ENCODE measurements at places on chromosomes 7 and 10.

DNA sequence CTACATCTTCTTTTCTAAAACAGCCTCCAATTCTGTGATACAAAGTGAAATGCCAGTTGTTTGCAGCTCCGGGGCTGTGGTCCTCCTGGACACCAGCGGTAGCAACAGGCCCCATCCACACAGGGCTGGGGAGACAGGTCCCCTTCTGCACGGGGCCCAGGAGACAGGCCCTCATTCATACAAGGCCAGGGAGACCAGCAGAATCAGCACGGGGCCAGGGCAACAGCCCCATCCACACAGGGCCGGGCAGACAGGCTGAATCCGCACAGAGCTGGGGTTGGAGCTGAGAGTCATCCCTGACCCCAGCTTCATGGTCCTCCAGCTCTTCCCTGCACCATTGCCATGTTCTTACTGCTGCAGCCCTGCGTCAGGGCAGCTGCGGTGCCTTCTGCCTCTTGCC, 238.6 kb downstream of the MGMT start:
- DNase-seq = no peak
- peaks cover 1% of the 10 kb centered on the region for H3K36me3 ChIP-seq
- H3K27me3 ChIP-seq = peaks cover 2% of the 10 kb centered on the region
- no peak overlapping the region for H3K27ac ChIP-seq
- no peak overlapping the region for H3K4me3 ChIP-seq

DNA sequence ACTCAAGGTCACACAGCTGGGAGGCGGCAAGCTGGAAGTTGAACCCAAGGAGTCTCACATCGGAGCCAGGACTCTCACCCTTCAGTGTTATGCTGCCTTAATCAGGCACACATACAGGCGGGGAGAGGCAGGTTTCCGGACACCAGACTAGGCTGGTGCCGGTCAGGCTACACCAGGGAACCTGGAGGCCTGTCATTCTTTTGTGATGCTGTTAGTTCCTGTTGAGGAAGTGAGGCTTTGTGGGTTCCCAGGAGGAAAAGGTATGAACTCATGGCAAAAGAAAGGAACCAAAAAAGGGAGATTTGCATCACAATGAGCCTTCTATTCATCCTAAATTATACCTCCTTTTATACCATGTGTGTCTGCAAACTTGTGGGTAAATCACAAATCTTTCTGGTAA, 103.8 kb downstream of the TCF7L2 start:
- peaks cover 1% of the 10 kb centered on the region for H3K36me3 ChIP-seq
- H3K27ac ChIP-seq = peak overlapping the region; percentile 90
- no peak for DNase-seq
- H3K27me3 ChIP-seq = no peaks in the 10 kb centered on the region

- no peak overlapping the region for H3K4me3 ChIP-seq
- no peak for DNase-seq
- H3K27ac ChIP-seq = no peak overlapping the region
- H3K36me3 ChIP-seq = no peaks in the 10 kb centered on the region
Measured at GRCh38 chr7:91566402-91566732, 302.1 kb downstream of the FZD1 start.

GRCh38 chr7:2499719-2500430, 19.7 kb upstream of the LFNG start:
- no peak overlapping the region for H3K4me3 ChIP-seq
- H3K27ac ChIP-seq = no peak overlapping the region
- no peaks in the 10 kb centered on the region for H3K36me3 ChIP-seq
- H3K27me3 ChIP-seq = no peaks in the 10 kb centered on the region
- no peak for DNase-seq

DNA sequence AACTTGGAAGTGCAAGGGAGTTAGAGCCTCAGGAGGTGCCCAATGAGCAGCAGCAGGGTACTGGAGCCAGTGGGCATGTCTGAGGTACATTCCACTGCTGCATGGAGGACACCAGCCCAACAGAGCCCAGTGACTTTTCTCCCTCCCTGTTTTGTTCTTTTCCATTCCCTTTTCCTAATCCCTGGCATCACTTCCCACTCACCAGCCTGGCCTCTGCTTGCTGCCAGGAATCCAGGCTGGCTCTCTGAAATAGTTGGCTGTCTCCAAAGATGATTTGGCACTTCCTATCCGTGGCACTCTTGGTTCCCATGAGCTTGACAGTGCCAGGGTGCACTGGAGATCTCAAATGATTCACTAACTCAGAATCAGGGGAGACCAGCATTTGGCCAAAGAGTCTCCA, 97.7 kb upstream of the ZPBP start:
- no peaks in the 10 kb centered on the region for H3K36me3 ChIP-seq
- H3K4me1 ChIP-seq = no peaks in the 10 kb centered on the region
- DNase-seq = no peak
- H3K4me3 ChIP-seq = no peak overlapping the region
- H3K27me3 ChIP-seq = peaks cover 11% of the 10 kb centered on the region

- no peak overlapping the region for H3K27ac ChIP-seq
- no peak overlapping the region for H3K4me3 ChIP-seq
- DNase-seq = no peak
- no peaks in the 10 kb centered on the region for H3K4me1 ChIP-seq
- peaks cover 12% of the 10 kb centered on the region for H3K27me3 ChIP-seq
Measured at GRCh38 chr7:20021831-20022230, 195.4 kb downstream of the MACC1 start.

DNA sequence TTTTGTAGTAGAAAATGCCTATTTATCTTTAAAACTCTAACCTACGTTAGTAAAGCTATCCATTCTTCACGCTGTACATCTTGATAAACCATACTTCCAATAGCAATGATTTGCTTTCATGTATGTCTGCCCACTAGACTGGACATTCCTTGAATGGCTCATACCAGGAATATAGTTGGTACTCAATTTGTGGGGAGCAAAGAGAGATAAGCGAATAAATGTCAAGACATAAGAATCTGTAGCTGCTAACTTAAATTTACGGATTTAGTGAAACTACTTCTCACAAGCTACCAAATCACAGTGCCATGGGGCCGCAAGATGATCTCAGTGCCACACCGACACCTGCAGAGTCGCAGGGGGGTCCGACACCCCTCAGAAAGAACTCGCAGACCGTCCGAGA, 763 bp upstream of the RALA start:
- H3K27me3 ChIP-seq = no peaks in the 10 kb centered on the region
- H3K4me3 ChIP-seq = peak overlapping the region; percentile 83
- H3K27ac ChIP-seq = peak overlapping the region; percentile 98
- no peaks in the 10 kb centered on the region for H3K36me3 ChIP-seq

- peaks cover 32% of the 10 kb centered on the region for H3K4me1 ChIP-seq
- no peaks in the 10 kb centered on the region for H3K36me3 ChIP-seq
- H3K4me3 ChIP-seq = peak overlapping the region; percentile 72
- no peak for DNase-seq
- H3K27me3 ChIP-seq = peaks cover 2% of the 10 kb centered on the region
- H3K27ac ChIP-seq = peak overlapping the region; percentile 46
Measured at GRCh38 chr7:41942468-41943093, 239.7 kb upstream of the INHBA start.

GRCh38 chr10:6255548-6256061, 52.9 kb downstream of the PFKFB3 start:
- no peaks in the 10 kb centered on the region for H3K27me3 ChIP-seq
- H3K27ac ChIP-seq = no peak overlapping the region
- H3K4me1 ChIP-seq = no peaks in the 10 kb centered on the region
- H3K4me3 ChIP-seq = no peak overlapping the region
- no peaks in the 10 kb centered on the region for H3K36me3 ChIP-seq
- no peak for DNase-seq

DNA sequence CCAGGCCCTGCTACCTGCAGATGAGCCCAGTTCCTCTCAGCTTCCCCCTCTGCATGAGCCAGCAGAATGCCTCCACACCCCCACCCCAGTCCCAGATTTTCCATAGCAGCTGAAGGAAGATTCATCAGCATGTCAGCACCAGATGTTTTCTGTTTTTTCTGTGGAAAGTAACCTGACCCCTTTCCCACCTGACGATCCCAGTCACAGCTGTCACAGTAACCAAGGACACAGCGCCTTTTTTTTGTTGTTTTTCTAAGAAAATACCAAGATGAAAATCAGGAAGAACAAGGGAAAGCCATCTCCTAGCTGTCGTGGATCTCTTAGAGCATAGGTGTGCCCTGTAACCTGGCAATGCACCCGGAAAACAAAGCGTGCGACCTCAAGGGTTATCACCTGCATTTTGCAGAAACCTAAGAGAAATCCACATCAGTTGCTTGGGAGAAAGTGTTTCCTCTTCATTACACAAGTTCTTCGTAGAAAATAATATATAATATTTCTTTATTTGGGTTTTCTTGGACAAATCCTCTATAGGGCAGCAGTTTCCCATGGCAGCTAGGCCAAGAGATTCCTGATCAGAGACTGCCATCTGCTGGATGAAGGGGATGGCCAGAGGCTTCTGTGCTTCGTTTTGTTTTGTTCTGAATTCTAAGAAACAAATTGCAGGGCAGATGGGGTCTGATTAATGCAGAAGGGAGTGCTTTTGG, 401.9 kb downstream of the TNS3 start:
- no peak overlapping the region for H3K27ac ChIP-seq
- H3K4me3 ChIP-seq = no peak overlapping the region
- peaks cover 6% of the 10 kb centered on the region for H3K27me3 ChIP-seq
- H3K4me1 ChIP-seq = peaks cover 39% of the 10 kb centered on the region

GRCh38 chr7:118845791-118846190, 621.3 kb downstream of the ANKRD7 start:
- no peak for DNase-seq
- no peak overlapping the region for H3K4me3 ChIP-seq
- H3K27me3 ChIP-seq = no peaks in the 10 kb centered on the region
- no peaks in the 10 kb centered on the region for H3K36me3 ChIP-seq
- no peaks in the 10 kb centered on the region for H3K4me1 ChIP-seq
- H3K27ac ChIP-seq = no peak overlapping the region

- no peak overlapping the region for H3K4me3 ChIP-seq
- H3K27ac ChIP-seq = no peak overlapping the region
- DNase-seq = no peak
- H3K4me1 ChIP-seq = no peaks in the 10 kb centered on the region
- no peaks in the 10 kb centered on the region for H3K27me3 ChIP-seq
- peaks cover 11% of the 10 kb centered on the region for H3K36me3 ChIP-seq
Measured at GRCh38 chr10:32459051-32459698, 13.2 kb downstream of the CCDC7 start.

GRCh38 chr7:23893176-23893941, 183.3 kb downstream of the STK31 start:
- peaks cover 1% of the 10 kb centered on the region for H3K27me3 ChIP-seq
- no peak overlapping the region for H3K4me3 ChIP-seq
- DNase-seq = no peak
- H3K36me3 ChIP-seq = no peaks in the 10 kb centered on the region
- no peak overlapping the region for H3K27ac ChIP-seq

- peaks cover 46% of the 10 kb centered on the region for H3K27me3 ChIP-seq
- no peak overlapping the region for H3K27ac ChIP-seq
- no peak overlapping the region for H3K4me3 ChIP-seq
- no peaks in the 10 kb centered on the region for H3K36me3 ChIP-seq
- H3K4me1 ChIP-seq = no peaks in the 10 kb centered on the region
Measured at GRCh38 chr7:31105256-31105950, 53.3 kb downstream of the ADCYAP1R1 start.

GRCh38 chr7:89072081-89072480, 276.5 kb upstream of the TEX47 start:
- H3K4me1 ChIP-seq = no peaks in the 10 kb centered on the region
- peaks cover 2% of the 10 kb centered on the region for H3K36me3 ChIP-seq
- no peak overlapping the region for H3K27ac ChIP-seq
- no peak overlapping the region for H3K4me3 ChIP-seq

GRCh38 chr7:151767557-151767956, 109.4 kb downstream of the PRKAG2 start:
- no peak for DNase-seq
- no peaks in the 10 kb centered on the region for H3K4me1 ChIP-seq
- peaks cover 3% of the 10 kb centered on the region for H3K36me3 ChIP-seq
- peaks cover 24% of the 10 kb centered on the region for H3K27me3 ChIP-seq
- no peak overlapping the region for H3K27ac ChIP-seq

- H3K4me3 ChIP-seq = no peak overlapping the region
- no peaks in the 10 kb centered on the region for H3K36me3 ChIP-seq
- H3K27me3 ChIP-seq = peaks cover 3% of the 10 kb centered on the region
- DNase-seq = no peak
- no peak overlapping the region for H3K27ac ChIP-seq
Measured at GRCh38 chr10:23253780-23254179, 61.7 kb downstream of the PTF1A start.

DNA sequence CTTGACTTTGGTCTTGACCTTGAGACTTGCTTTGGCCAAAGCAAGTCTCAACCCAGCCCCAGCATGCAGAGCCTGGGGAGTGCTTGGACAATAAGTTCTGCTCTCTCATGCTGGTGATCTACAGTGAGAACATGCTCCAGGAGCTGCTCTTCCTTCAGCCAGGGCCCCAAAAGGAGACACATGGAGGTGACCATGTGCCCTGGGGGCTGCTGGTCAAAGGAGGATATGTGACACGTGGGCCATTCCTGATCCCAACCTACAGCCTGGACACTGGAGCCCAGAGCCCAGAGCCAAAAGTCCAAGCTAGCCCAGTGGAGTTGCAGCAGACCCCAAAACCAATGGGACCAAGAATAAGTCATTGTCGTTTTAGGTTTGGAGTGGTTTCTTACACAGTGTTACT, 78.2 kb upstream of the CHST15 start:
- peaks cover 3% of the 10 kb centered on the region for H3K27me3 ChIP-seq
- no peak overlapping the region for H3K4me3 ChIP-seq
- H3K36me3 ChIP-seq = no peaks in the 10 kb centered on the region
- H3K4me1 ChIP-seq = peaks cover 18% of the 10 kb centered on the region

DNA sequence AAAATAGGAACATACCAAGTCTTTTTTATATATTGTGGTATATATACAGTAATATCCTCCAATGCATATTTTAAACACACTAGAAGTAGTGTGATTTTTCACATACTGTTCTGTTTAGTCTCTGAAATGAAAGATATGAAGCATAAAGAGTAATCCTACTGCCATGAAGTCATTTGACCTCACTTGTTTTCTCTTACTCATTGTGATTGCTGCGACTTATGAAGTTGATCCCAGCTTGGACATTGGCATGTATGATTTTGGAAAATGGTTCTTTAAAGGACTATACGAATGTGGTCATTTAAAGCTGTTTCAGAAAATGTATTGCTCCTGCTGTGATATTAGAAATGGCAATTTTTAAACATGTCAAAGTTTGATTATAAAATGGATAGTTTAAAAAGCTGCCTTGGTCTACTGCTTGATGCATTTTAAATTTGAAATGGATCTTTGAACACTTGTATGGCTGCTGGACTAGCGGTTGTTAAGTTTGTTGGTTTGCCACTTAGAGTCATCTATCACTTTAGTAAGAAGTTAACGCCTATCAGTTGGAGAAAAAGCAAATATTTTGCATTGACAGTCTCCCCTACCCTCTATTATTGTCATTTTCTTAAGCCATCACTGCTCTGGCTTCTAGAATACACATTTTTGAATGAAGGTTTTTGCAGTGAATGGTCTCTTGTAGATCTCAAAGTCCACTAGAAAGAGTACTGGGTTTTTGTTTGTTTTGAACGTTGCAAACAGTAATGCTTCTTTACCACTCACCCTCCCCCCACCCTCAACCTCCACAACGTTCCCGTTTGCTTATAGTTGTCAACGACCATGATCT, 881 bp upstream of the PCGF5 start:
- peak overlapping the region; percentile 42 for H3K27ac ChIP-seq
- peaks cover 40% of the 10 kb centered on the region for H3K4me1 ChIP-seq
- no peaks in the 10 kb centered on the region for H3K27me3 ChIP-seq
